ENCODE measurements at places on chromosomes 2 and 18.

GRCh38 chr2:73640511-73640911, 1.7 kb downstream of the NAT8 start:
- DNase-seq = peak; percentile 35

DNA sequence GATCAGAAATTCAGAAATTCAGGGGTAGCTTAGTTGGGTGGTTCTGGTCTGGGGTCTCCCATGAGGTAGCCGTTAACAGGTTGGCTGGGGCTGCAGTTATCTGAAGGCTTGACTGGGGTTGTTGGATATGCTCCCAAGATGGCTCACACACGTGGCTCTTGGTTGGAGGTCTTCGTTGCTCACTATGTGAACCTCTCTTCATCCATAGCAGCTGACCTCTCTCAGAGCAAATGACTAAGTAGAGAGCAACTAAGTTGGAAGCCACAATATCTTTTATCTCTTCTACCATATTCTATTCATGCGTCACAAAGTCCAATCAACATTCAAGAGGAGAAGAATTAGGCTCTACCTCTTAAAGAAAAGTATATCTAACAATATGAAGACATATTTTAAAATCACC, 38.7 kb upstream of the SERTAD2 start:
- no peak for DNase-seq

GRCh38 chr2:183495079-183495478, 370.8 kb downstream of the NUP35 start:
- DNase-seq = no peak

GRCh38 chr2:6824962-6825361, 40.7 kb downstream of the CMPK2 start:
- DNase-seq = no peak

DNA sequence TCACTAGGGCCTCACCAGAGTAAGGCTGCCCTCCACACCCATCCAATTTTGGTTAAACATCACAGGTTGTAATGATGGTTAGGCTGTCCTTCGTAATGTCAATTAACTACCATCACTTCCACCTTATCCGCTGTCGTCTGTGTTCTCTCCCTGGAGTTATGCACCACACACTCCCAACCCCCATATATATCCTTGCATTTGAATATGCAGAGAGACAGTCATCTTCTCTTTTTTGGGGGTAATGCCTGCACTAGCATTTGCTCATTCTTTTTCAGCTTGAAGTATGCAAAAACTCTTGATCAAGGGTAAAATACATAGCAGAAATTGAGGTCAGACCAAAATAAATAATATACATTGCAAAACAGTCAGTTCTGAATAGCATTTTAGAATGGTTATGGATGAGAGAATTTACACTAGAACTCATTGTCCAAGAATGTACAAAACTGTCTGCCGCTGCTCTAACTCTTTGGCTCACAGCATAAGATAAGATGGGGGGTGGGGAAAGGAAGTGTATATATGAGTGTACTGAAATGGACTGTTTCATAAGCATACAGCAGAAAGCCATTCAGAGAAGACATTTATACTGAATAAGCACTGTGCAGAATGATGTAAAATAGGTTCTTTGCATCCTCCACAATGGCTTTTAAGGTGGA, 397.8 kb upstream of the CHST9 start:
- DNase-seq = no peak

DNA sequence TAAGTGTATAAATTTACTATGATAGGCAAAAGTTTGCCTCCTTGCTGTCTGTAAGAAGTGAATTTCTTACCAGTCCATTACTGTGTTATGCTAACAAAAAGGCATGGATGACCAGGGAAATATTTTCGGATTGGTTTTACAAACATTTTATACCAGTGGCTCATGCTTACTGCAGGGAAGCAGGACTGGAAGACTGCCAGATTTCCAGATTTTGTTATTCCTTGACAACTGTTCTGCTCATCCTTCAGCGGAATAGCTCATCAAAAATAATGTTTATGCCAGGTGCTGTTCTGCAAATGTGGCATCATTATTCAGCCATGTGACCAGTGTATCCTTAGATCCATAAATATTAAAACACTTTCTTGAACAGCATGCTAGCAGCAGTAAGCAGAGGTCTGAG, 40.4 kb upstream of the NETO1 start:
- DNase-seq = no peak

DNA sequence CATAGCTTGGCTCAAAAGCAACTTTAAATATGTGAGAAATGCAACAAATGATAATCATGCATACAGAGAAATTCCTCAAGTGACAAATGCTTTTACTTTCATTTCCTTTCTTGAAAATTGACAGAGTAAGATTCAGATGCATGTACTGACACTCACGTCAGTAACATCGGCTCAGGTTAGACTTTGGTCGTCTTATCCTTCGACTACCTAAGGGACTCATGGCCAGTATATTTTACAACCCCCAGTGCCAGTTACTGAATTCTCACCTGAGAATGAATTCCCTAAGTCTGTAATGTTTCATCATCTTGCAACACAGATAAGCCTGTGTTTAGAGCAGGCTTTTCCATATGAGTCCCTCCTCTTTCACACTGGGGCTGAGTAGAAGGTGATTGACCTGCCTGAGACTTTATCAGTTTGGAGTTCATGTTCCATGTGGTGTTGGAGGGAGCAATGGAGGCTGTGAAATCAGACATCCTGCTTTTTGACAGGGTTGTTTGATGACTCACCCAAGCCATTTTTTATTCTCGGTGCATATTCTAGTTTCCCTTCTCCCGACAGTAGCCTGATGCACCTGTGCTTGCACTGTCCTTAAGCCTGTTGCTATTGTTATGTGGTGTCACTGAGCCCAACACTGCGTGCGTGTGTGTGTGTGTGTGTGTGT, 30.5 kb upstream of the ATP8B1 start:
- no peak for DNase-seq

- no peak for DNase-seq
Measured at GRCh38 chr2:66578687-66579106, 143.8 kb downstream of the MEIS1 start.

Data from T47D (cell line).